Activated CD4-positive, alpha-beta T cell treated with anti-CD3 and anti-CD28 coated beads, Interleukin-2, amount 10 ng/mL, durations not matched to agents 7 days and 5 days (primary cell): ENCODE measurements at places on chromosomes 7 and 10. TPM values are rescaled to one million over a fixed set of nuclear protein-coding genes. Genes with fewer than 3 reads are reported as not detected.

DNA sequence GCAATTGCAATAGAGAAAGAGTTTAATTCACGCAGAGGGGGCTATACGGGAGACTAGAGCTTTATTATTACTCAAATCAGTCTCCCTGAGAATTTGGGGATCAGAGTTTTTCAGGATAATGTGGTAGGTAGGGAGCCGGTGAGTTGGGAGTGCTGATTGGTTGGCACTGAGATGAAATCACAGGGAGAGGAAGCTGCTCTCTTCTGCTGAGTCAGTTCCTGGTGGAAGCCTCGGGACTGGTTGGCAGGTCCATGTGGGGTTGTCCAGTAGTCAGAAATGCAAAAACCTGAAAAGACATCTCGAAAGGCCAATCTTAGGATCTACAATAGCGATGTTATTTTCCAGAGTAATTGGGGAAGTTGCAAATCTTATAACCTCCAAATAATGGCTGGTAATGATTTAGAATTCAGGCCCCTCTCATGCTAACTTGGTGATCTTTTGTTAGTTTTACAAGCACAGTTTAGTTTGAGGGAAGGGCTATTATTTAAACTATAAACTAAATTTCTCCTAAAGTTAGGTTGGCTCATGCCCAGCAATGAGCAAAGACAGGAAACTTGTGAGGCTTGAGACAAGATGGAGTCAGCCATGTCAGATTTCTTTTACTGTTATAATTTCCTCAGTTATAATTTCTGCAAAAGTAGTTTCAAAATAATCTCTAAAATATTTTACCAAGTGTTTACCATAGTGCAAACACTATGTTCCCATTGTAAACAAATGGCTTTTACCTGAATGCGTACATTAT lies 39.4 kb upstream of the SLC25A13 start:
- peaks cover 1% of the 10 kb centered on the region for H3K27me3 ChIP-seq
- no peak overlapping the region for H3K4me3 ChIP-seq
- no peak for DNase-seq
- no peaks in the 10 kb centered on the region for H3K4me1 ChIP-seq
- no peaks in the 10 kb centered on the region for H3K36me3 ChIP-seq
- H3K27ac ChIP-seq, result no peak overlapping the region

DNA sequence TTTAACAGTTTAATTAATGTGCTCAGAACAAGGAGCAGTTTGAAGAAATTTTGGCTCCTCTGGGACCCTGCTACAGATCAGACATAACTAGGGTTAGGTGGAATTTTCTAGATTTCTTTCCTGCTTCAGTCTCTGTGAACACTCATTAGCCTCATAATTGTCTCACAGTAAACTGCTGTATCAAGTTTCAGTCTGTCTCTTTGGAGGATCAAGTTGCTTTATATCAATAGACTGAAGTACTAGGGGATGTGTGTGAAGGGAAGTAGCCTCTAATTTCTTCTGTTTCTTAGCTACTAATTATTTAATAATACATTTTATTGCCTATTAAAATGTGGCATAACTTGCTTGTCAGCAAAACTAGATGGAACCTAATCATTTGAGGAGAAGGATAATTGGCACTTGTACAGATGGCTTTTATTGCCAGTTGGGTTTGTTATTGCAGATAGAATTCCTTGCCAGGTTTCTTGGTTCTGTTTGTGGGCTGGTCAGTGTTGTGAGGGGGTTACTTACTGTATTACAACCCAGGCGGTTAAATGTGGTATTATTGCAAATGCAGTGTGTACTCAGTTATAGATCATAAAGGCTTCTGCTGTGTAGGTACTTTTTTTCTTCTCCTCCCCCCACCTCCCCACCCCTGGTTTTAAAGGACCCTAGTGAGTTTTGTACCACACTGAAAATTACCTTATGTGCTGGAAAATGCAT lies 758.0 kb downstream of the AUTS2 start:
- H3K4me3 ChIP-seq, result no peak overlapping the region
- H3K4me1 ChIP-seq, result peaks cover 11% of the 10 kb centered on the region
- H3K27me3 ChIP-seq, result no peaks in the 10 kb centered on the region
- H3K27ac ChIP-seq, result no peak overlapping the region
- DNase-seq, result no peak
- no peaks in the 10 kb centered on the region for H3K36me3 ChIP-seq

DNA sequence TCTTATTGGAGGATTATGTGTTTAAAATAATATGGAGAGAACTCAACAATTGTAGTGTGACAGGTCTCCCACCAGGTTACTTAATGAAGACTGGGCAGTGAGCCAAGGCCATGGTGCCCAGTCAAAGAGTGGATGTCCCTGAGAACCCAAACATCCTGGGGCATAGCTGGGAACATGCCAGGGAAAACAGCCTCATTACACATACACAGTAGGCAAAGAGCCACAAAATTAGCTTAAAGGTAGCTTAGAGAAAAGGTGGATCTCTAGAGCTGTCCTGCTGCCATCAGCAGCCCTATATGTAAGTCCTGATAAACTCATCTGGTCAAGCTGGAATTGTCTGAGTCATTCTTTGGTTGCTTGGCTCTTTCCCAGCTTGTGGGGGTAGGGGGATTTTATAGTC lies 287.8 kb downstream of the PHF14 start:
- H3K27ac ChIP-seq, result no peak overlapping the region
- H3K4me1 ChIP-seq, result no peaks in the 10 kb centered on the region
- H3K27me3 ChIP-seq, result no peaks in the 10 kb centered on the region

The ZNF425 gene
- 1.0 TPM for total RNA-seq

The TMEM176A gene
- not detected for total RNA-seq
